ENCODE measurements at places on chromosomes 11 and 22.

DNA sequence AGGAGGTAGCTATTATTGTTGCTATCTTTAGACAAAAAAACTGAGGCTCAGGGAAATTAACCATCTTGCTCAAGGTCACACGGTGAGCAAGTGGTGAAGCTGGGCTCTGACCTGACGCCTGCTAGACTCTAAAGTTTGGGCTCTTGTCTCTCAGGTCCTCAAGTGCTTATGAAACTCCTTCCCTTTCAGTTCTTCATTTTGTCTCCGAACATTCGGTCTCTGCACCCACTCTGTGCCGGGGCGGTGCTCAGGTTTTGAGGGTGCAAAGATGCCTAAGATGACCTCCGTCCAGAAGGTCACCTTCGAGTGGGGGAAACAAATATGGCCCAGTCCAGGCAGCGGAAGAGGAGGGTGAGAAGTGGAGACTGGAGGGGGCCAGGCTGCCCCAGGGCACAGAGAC lies 16.0 kb downstream of the OVOL1 start:
- no peak for DNase-seq

GRCh38 chr11:70233511-70233934 lies 30.4 kb downstream of the FADD start:
- no peak for DNase-seq

DNA sequence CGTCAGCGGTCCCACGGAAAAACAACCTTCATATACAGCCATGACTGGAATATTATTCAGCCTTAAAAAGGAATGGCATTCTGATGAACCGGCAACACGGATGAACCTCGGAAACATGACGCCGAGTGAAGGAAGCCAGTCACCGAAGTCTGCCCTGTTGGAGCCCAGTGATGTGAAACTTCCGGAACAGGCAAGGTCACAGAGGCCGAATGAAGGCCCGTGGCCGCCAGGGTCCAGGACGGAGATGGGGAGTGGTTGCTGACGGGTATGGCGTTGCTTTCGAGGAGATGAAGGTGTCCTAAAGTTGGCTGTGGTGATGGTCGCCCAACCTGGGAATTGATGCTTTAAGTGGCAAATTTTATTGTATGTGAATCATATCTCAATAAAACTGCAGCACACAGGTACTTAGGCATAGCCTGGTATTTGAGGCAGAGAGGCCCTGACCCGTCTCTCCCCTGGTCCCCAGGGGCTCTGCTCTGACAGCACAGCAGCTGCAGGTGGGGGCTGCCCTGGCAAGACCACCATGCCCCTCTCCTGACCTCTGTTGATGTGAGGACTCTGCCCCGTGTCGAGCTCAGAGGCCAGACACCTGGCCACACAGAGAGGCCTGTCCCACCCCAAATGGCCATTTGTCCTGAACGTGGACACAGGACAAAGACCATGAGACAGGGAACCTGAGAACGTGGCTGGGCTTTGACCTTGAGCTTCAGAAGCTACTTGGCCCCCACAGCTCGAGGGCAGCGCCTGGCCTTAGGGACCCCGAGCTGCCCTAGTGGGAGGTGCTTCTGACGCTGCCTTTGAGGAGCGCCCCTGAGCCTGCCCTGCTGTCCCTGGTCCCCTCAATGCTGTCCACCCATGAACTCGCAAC lies 1090.8 kb downstream of the BRD1 start:
- DNase-seq: no peak

- peak; percentile 49 for DNase-seq
Observed at GRCh38 chr22:44363980-44364750, 51.4 kb upstream of the SHISAL1 start.

All from muscle of leg (tissue), 16 donors.